ENCODE measurements at places on chromosomes 13 and 19.

GRCh38 chr13:36887758-36888521 lies 32.1 kb downstream of the SMAD9 start:
- DNase-seq, result no peak

DNA sequence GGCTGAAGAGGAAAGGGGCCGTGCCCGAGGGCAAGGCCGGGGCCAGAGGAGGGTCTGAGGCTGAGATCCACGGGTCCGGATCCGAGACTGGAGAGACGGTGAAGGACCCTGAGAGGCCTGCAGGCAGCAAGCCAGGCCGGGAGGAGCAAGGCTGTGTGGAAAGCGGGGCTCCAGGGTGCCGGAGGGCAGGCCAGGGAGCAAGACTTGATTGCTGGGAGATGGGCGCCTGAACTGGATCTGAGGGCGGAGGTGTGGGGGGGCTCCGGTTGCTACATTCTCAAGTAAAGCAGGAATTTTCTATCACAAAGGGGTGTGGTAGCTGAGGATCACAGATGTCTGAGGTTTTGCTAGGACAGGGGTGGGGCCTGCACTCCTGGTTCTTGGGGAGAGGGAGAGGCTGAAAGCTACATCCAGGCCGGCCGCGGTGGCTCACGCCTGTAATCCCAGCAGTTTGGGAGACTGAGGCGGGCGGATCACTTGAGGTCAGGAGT lies 3.8 kb downstream of the MAMSTR start:
- no peak for DNase-seq

DNA sequence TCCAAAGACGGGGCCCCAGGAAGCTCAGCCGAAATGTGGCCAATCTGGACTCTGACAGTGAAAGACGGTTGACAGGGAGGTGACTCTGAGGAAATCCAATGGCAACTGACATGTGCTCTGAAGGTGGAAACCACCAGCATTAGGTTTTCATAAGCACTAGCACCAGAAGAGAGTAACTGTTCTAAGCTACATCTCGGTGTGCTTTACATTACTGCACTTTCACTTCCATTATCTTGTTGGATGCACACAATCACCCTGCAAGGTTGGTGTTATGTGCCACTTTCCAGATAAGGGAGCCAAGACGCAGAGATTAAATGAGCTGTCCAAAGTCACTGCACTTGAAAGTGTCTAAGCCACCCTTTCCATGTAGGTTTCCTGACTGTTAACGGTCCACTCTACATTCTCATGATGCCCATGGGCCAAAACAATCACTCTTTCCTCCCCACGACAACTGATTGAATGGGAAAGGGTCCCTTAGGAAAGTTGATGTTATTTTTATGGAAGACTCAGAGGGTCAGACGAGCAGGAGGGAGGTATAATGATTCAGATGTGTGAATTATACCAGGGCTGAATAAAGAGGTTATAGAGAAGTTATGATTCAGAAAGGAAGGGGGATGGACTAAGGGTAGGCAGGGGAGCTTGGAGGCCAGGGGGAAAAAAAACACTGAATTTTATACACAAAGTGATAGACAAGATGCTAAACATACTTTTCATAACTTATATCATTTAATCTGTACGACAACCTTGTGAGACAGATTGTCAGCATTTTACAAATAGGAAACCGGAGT lies 52.8 kb downstream of the RUBCNL start:
- no peak for DNase-seq

- DNase-seq, result no peak
Measured at GRCh38 chr13:44904967-44905366, 84.3 kb downstream of the NUFIP1 start.

DNA sequence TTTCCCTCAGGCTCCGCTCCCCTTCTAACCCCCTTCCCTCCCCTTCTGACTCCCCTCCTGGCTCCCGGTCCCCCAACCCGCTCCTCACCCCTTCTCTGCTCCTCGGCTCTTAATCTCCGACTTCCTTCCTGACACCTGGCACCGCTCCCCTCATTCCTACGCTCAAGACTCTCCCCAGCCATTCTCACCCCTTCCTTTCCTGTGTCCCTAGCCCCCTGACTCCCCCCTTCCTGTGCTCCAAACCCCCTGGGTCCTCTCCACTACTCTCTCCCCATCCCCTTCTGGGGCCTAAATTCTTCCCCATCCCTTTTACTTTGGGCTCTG lies 658 bp downstream of the CLPP start:
- DNase-seq, result no peak

DNA sequence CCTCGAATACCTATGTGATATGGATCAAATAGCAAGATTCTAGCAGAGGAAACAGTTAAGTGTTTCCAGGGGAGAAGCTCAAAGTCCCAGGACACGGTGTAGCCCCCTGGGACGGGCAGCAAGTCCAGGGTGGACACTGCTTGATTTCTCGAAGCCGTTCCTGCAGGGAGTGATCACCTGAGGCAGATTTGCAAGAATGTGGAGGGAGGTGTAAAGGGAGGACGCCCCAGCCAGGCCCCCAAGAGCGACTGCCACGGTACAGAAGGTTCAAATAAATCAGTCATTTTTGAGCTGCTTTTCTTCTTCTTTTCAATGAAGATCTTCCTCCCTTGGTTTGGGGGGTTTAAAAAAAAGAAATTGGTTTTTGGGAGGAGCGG lies 41.4 kb downstream of the KLF2 start:
- no peak for DNase-seq
